ENCODE measurements at places on chromosomes 7 and 10. TPM values are rescaled to one million over a fixed set of nuclear protein-coding genes. Genes with fewer than 3 reads are reported as not detected.
A peak's percentile ranks its signal among the peaks of the same experiment; 100 is the strongest.

GRCh38 chr7:22578007-22578733 lies 78.2 kb upstream of the STEAP1B start:
- peak; percentile 55 for DNase-seq

The KCNH2 gene
- total RNA-seq = not detected

The KLHDC10 gene
- 23.2 TPM for total RNA-seq

The INHBA gene
- total RNA-seq = 0.40 TPM

GRCh38 chr10:117964536-117964935 lies 82.2 kb downstream of the RAB11FIP2 start:
- peak; percentile 24 for DNase-seq

DNA sequence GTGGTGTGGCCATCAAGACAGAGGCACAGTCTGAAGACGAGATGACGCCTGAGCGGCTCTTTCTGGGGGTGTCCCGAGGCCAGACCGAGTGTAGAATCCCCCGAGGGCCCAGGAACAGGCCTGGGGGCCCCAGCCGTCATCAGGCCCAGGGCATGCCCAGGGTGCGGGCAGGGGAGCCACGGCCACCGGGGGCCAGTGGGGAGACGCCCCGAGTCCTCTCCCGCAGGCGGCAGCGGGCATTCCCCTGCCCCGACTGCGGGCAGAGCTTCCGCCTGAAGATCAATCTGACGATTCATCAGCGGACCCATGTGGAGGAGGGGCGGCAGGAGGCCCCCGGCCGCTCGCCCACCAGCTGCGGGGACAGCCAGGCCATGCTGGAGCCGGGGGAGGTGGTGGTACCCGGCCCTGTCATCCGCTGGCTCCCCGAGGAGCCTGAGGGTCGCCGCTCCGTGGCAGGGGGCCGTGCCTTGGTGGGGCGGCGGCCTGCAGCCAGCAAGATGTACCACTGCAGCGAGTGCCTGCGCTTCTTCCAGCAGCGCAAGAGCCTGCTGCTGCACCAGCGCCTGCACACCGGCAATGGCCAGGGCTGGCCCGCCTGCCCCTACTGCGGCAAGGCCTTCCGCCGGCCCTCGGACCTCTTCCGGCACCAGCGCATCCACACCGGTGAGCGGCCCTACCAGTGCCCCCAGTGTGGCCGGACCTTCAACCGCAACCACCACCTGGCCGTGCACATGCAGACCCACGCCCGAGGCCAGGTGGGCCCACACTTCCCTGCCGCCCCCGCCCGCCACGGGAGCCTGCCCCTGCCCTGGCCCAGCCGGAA lies 19.7 kb downstream of the ZNF783 start:
- DNase-seq = no peak

GRCh38 chr10:124449170-124450011 lies 444 bp downstream of the NKX1-2 start:
- no peak for DNase-seq

The STEAP4 gene
- total RNA-seq = not detected

DNA sequence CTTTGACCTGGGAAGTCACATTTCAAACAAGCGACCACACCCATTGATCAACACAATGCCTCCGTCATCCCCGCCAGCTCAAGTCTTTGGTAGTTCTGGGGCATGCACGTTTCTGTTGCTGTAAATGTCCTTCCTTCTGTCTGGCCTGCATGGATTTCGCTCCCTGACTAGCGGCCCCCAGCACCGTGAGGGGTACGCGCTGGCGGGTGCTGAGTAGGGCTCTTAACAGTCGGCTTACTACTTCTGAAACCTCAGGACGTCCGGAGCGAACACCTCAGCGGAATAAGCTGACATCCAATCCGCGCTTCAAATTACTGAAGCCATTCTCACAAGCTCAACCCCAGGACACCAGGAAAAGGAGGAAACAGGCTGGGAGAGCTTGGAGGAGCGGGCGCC lies 505 bp downstream of the NUDCD3 start:
- DNase-seq = peak; percentile 50

- DNase-seq = no peak
These were observed 56.8 kb upstream of the LRRC17 start for GRCh38 chr7:102856036-102856435.

DNA sequence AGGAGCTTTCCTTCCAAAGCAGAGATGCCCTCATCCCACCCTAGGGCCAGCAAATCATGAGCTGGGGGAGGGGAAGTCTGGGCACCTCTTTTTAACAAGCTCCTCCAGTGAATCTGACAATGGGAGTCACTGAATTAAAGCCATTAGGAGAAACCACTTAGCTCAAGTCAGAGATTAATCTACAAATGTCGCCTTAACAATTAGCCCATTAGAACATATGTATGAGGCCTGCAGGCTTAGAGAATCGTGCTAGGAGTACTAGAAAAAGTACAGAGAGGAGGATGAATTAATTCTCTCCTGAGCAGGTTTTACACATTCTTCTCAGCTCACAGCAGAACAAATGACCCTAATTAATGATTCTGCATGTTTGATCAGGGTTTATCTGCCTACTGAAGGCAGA lies 381.3 kb downstream of the KCNMA1 start:
- no peak for DNase-seq

DNA sequence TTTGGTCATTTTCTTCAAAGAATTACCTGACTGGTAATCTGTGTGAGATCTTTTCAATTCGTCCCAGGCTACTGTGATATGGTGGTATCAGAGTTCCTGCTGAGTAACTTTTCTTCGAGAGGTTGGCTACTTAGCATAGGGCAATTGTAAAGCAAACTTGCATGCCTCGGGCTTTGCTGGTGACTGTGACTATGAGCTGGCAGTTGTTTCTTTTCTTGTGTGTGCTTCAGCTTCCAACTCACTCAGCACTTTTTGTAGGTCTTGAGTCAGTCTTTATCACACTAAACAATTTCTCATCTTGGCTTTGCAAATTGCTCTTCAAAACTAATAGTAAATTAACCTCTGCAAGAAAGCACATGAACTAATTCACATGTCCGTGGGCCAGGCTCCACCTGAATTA lies 44.3 kb downstream of the PRR15 start:
- no peak for DNase-seq

DNA sequence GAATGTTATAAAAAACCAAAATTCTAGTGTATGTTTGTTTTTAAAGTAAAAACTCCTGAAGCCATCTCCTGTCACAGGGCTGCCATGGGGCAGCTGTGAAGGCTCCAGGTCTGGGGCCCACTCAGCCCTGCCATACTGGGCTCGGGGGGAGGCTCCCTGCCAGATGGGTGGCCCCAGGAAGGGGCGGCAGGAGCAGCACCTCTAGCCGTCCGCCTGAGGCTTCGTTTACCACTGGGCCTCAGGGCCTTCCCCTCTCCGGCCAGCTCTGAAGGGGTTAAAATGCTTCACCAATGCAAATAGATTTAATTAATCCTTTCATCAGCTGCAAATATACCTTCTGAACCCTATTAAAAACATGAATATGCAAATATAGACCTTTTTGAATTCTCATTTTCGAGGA lies 139.0 kb downstream of the ELFN1 start:
- DNase-seq = no peak

DNA sequence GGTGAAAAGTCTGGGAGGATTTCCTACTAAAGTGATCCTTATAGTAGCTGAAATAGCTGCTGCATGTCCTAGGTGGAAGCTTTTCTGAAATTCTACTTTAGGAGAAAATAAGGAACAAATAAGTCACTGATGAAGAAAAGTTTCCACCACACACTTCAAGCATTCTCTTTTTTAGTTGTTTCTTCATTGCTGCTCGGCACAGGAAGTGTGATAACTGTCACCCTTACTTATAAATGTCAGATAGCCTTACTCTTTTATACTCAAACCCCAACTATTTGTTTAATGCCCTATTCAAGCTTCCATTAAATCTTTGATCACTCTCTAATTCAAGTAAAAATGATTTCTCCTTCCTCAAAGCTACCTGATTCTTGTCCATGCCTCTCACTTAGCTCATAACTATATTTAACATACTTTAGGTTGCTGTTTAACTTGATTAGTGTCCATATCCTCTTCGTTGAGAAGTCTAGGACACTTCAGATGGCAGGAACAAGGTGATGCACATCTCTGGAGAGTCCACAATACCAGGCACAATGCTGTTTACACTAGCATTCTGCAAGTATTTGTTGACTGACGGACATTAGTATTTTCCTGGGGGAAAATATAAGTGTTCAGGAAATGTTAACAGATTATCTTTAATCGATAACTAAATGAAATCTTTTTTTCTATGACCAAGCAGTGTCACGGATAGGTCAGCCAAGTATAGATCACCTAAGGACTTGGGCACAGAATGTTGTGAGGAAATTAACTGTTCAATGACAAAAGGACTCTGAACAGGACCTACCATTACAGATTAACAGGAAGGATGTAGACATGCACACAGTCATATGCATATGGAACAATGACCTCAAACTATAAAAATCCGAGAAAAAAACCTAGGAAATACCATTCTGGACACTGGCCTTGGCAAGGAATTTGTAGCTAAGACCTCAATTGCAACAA lies 67.4 kb downstream of the ZNF438 start:
- DNase-seq = peak; percentile 72
